ENCODE measurements at places on chromosomes 12 and 14.

DNA sequence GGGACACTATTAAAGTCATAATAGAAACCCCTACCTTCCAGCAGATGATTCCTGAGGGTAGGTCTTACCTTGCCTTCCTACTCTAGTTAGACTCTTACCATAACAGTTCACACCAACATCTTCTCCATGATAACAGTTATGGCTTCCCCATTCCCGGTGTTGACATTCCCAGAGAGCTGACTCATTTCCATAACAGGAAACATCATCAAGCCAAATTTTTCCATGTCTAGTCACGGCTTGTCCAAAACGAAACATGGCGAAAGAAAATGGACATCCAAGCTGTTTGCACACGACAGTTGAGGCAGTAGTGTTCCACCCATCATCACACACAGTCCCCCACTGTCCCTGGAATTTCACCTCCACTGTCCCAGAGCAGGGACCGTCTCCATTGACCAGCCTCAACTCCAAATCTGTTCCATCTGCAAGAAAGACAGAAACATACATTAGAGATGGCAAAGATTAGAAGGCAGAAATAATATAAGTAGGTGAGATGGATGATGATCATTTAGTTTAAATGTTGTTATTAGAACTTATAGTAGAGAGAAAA is 10.6 kb downstream of the CD163L1 start:
- no peak for DNase-seq

DNA sequence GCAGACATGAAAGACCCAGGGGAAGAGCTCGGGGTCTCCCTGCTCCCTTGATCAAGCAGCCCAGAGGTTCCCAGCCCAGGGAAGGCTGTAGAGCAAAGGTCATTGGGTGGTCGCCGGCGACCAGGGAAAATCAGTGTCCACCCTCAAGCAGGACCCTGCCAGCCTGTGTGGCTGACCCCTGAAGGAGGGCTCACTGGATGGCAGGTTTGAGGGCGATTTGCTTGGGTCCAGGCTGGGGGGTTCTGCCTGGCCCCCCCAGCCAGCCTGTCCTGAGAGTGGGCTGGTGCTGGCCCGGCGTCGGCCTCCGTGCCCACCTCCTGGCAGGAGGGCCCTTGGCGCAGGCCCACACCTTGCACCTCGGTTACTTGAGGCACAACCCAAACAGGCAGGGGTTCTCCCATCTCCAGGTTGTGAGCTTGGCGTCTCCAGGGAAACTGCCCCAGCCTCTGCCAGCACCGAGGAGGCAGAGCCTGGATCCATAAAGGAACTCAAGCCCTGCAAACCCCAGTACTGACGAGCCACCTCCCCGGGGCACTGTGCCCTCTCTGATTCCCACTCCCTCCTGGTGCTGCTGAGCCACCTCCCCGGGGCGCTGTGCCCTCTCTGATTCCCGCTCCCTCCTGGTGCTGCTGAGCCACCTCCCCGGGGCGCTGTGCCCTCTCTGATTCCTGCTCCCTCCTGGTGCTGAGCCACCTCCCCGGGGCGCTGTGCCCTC is 329.0 kb upstream of the SFSWAP start:
- DNase-seq, result no peak

DNA sequence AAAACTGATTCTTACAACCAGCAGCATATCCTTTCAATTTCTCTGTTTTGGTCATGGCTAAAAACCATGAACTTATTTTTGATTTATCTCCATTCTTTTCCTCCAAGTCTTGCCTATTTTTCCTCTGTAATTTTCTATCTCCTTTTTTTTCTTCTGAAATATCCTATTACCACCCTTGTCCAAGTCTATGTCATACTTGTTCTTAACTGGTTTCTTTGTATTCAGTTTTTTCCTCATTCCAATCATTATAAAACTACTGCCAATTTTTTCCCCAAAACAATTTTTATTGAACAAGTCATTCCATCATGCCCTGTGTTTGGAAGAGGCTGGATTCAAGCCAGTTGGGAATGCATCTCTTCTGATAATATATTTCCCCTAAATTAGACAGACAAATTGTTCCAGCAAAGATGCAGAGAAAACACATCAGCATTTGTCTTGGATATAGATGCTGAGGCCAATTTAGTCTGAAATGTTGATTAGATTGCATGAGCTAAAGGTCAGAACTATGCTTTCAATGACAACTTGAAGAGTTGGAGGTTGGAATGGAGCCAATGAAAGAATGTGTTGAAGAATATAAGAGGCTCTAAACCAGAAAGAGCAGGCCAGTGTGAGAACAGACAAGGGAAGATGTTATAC is 30.7 kb downstream of the OTOGL start:
- no peak for DNase-seq

- DNase-seq, result no peak
Measured at GRCh38 chr12:63916561-63917476, 72.3 kb downstream of the SRGAP1 start.

GRCh38 chr12:58570411-58570810 is 349.9 kb downstream of the LRIG3 start:
- DNase-seq, result no peak

GRCh38 chr12:118356809-118357256 is 15.9 kb downstream of the TAOK3 start:
- DNase-seq, result no peak

- no peak for DNase-seq
Measured at GRCh38 chr14:54803926-54804537, 98.6 kb downstream of the GCH1 start.

DNA sequence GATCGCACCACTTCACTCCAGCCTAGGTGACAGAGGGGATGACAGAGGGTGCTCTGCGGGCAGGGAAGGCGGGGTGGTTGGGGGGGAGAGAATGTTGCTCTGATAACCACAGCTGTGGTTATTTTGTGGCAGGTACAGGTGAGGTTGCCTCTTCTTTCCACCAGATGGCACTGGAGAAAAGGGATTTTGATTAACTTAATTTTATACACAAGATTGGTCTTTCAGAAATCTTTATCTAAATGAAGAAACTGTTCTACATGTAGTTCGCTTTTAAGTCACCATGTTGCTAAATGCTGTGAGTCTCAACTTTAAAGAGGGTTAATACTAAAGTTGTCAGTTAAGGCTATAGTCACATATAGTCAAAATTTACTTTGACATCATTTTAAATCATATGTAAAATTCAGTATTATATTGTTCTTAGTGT is 25.7 kb downstream of the FGF23 start:
- no peak for DNase-seq

GRCh38 chr12:110669193-110669502 is 19.8 kb downstream of the HVCN1 start:
- no peak for DNase-seq

DNA sequence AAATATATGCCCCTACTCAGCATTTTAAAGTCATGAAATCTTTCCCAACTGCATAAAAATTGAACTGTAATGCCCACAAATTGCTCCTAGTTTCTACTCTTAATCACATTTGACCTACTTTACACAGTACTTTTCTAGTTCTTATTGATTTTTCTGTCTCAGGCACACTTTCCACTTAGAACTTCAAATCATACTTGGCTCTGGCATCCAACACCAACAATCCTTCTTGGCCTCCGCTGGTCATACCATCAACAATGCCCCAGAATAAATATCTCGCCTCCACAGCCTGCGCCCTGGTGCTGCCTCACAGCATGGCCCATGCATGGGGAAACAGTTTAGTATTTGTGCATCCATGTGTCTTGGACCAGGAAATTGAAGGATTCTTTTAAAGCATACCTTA is 107.5 kb upstream of the SYT10 start:
- DNase-seq, result no peak

DNA sequence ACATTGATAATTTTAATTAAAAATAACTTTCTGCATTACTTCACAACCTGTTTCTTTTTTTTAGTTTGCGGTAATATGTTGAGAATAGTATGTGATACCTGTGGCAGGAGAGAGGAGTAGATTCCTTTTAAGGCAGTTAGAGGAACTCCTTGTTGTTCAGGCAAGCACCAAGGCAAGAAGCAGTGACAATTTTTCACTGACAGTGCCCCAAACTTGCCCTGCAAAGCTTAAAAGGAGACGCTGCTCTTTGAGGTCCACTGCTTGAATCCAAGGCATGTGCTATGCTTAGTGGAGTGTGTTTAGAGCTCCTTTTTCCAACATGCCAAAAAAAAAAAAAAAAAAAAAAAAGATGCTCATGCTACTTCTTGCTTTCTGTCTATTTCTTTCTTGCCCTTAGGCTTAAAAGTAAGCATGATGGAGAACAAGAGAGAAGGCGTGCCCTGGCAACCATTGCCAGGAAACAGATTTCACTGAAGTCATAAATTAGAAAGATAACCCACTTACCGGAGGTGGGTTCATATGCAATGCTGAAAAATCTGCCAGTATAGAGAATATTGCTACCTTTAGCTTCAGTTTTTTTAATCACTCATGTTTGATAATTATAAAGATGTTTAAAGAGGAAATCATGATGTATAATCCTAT is 58.3 kb upstream of the DYRK2 start:
- DNase-seq, result no peak

DNA sequence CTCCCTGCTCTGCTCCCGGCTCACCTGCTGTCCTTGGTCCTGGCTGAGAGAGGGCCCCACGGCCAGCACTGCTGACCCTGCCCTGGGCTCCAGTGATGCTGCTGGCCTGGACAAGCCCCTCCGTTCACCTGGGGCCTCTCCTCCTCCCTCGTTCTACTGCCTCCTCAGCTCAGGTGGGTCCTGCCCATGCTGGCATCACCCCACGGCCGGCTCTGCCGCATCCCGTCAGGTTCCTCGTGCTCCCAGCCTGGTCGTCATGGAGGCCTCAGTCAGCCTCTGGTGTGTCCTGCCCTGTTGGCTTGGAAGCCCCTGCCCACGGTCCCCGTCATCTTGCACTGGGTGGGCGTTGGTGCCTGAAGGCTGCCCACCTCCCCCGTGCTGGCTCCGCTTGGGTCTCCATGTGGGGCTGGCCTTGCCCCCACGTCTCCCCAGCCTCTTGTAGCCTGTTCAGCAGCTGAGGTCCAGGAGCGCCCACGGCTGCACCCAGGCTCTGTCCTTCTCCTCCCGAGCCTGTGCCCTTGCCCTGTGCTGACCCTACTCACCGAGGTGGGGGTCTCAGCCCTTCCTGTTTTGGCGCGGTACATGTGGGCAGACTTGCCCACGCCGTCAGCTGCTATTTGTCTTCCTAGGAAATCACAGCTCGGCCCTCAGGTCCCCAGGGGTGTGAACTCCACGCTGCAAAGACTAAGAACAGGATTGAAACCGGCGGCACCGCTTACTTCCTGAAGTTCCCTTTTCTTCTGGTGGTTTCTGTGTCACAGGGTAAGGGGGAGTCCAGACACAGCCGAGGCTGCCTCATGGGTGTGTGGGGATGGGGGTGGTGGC is 121.6 kb downstream of the TMEM121 start:
- no peak for DNase-seq

GRCh38 chr12:80241576-80242273 is 142.4 kb downstream of the OTOGL start:
- DNase-seq, result no peak

- DNase-seq, result no peak
Measured at GRCh38 chr12:1815814-1816729, 4.3 kb upstream of the LRTM2 start.

DNA sequence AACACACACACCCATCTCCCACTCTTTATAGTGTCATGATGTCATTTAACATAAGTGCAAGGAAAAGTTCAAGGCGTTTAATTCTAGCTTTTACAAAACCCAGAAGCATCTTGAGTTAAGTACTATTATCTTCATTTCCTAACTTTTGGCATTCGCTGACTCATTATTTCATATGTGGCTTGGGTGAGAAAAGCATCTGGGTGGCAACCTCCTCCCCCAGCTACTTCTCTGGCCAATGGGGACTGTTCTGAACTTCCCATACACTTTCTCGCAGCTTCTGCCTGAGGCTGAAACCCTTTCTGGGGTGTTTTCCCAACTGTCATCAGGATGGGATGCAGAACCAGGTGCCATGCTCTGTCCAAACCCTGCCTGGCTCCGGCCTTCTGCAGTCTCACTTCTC is 2.8 kb upstream of the MARK3 start:
- no peak for DNase-seq

DNA sequence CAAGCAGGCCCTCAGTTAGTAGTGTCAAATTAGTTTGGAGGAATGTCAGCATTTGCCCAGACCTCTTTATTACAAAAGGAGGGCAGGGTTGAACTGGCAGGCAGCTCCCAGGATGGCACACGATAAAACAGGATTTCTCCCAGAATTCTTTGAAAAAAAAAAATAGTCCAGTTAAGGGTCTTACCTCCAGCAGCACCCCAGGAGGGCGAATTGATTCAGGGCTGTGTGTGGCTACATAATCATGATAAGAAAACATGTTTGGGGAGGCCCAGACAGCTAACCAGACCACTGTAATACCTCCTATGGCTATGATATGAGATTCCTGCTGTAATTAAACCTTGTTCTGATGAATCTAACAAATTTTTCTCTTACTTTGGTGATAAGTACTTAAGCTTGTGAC is 38.8 kb upstream of the NT5DC3 start:
- no peak for DNase-seq

DNA sequence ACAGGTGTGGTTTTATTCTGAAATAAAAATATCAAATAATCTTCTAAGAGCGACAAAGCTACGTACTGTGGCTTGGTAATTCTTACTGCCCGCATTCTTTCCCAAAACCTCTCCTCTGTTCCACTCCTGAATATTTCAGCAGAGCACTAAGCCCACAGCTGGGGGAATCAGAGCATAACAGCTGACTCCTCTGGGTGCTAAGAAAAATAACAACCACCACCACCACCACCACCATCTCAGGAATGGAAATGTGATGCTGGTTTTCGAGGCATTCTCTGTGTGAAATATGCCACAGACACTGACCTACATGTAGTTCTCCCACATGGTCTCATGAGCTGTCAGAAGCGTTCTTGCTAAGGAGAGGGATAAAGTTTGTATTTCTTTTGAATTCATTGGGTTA is 183.7 kb downstream of the BMP4 start:
- DNase-seq, result no peak

GRCh38 chr12:774051-774614 is 21.8 kb downstream of the WNK1 start:
- no peak for DNase-seq

- no peak for DNase-seq
Measured at GRCh38 chr14:56659964-56660551, 80.5 kb downstream of the TMEM260 start.

- no peak for DNase-seq
Measured at GRCh38 chr14:99136047-99136400, 136.0 kb downstream of the BCL11B start.

GRCh38 chr12:87323369-87323768 is 705.8 kb downstream of the C12orf50 start:
- DNase-seq, result no peak

GRCh38 chr12:100302081-100302480 is 35.1 kb downstream of the SCYL2 start:
- no peak for DNase-seq

DNA sequence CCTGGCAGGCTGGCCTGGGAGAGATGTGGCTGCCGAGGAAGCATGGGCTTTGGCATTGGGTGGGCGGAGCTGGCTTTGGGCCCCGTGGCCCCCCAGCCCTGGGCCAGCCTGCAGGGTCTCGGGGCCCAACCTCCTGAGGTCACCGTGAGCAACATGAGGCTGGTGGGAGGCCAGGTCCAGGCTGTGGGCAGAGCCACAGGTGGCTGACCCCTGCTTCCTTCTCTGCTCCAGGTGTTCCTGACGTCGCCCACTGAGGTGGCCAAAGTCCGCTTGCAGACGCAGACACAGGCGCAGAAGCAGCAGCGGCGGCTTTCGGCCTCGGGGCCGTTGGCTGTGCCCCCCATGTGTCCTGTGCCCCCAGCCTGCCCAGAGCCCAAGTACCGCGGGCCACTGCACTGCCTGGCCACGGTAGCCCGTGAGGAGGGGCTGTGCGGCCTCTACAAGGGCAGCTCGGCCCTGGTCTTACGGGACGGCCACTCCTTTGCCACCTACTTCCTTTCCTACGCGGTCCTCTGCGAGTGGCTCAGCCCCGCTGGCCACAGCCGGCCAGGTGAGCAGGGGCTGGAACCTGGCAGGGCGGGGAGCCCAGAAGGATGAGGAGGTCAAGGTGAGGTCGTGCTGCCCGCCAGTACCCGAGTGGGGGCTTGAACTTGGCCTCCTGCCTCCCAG is 5.5 kb downstream of the SLC25A47 start:
- DNase-seq, result no peak
